Fibroblast of lung (primary cell): ENCODE measurements at places on chromosomes 11 and 22.
A peak's percentile ranks its signal among the peaks of the same experiment; 100 is the strongest.

GRCh38 chr11:78138291-78138690 is 1.1 kb downstream of the ALG8 start:
- DNase-seq = no peak

GRCh38 chr11:74412733-74413359 is 14.6 kb upstream of the PGM2L1 start:
- DNase-seq = no peak

DNA sequence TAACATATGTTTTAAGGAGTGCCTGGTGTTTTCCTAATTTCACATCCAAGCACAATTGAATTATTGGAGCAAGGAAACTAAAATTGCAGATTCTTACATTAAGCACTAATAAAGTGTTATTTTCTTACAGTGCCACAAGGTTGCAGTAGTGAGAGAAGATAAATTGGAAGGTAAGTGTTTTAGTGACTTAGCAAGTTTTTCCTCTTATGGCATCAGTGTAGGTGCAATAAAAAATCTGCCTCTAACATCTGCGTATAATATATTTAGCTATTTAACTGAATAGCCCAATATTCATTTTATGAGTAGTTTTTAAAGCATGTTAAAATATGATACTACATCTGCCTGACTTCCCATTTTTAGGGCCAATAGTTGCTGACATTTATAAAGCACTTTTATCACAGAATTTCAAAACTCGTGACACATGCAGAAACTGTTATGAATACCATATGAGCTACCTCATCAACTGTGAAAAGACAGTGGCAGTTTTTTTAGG is 19.0 kb downstream of the POLD3 start:
- DNase-seq = peak; percentile 70

GRCh38 chr11:119298726-119299125 is 18.2 kb downstream of the MCAM start:
- peak; percentile 36 for DNase-seq

DNA sequence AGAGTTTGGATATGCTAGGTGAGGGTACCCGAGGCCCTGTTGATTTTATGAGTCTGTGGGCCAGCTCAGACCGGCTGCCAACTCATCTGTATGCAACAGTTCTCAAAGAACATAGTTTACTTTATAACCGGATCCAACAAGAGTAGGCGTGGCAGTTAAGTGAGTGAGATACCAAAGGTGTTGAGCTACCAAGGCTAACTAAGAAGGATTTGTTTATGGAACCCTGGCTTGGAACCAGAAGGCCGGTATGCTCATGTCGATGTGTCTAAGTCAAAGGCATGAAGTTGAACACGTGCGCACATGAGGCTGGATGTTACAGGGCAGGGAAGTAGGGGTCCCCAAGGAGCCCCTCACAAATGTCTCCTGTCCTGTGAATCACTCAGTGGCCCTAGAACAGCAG is at the start of gene KCNJ1:
Gene KCNJ1, minus strand, starts transcription at position 20 of the 400 bp plus-strand sequence. CDS start 27,053 bp downstream, outside the sequence.
- DNase-seq = no peak

- DNase-seq = no peak
Measured at GRCh38 chr22:27874185-27874584, 44.9 kb downstream of the PITPNB start.

GRCh38 chr11:9905960-9906791 is 242.3 kb downstream of the SWAP70 start:
- DNase-seq = peak; percentile 61

GRCh38 chr11:60988658-60989057 is 17.2 kb downstream of the CD6 start:
- no peak for DNase-seq

DNA sequence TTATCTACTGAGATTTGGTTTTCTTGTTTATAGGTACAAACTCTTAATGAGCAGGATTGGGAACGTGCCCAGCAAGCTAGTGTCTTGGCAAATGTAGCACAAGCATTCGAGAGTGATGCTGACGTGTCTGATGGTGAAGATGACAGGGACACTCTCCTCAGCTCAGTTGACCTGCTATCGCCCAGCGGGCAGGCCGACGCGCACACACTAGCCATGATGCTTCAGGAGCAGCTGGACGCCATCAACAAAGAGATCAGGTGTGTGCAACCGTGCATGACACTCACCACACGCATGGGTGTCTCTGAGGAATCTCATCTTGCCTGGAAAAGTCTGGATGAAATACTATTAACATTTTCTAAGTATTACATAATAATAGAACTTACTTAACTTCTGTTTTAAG is 54.7 kb upstream of the CTTN start:
- no peak for DNase-seq

DNA sequence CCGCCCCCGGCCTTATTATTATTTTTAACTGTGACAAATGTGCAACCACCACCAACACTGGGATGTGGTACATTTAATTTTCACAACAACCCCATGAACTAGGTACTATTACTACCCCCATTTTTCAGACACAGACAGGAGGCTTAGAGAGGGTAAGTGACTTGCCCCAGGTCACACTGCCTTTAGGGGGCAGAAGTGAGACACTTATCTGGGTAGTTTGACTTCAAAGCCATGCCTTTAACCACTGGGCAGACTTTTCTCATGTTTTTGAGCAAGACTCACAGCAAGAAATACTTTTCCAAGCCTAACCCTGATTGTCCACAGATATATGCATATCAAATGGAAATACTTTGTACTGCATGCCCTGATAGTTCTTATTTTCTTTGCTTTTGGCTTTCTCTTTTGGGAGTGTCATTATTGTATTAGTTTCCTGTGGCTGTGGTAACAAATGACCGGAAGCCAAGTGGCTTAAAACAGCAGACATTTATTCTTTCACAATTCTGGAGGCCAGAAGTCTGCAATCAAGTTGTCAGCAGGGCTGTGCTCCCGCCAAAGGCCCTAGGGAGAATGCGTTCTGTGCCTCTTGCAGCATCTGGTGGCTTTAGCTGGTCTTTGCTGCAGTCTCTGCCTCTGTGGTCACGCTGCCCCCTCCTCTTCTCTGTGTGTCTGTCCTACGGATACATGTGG is 110.8 kb downstream of the GRIK4 start:
- DNase-seq = peak; percentile 28

DNA sequence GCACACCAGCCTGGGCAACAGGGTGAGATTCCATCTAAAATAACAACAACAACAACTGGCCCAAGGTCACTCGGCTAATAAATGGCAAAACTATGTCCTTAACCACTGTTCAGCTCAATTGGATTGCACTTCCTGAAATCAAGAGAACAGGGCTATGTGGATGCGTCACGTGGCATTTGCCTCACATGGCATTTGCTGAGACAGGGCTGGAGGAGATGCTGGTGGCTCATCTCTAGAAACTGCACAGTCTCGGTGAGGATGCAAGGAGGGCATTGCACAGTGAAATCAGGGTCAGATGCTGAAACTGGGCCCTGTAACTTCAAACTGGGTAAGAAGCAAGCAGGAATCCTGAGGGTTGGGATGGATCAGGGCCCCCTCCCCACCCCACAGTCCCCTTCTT is 171.9 kb downstream of the BUD13 start:
- no peak for DNase-seq

DNA sequence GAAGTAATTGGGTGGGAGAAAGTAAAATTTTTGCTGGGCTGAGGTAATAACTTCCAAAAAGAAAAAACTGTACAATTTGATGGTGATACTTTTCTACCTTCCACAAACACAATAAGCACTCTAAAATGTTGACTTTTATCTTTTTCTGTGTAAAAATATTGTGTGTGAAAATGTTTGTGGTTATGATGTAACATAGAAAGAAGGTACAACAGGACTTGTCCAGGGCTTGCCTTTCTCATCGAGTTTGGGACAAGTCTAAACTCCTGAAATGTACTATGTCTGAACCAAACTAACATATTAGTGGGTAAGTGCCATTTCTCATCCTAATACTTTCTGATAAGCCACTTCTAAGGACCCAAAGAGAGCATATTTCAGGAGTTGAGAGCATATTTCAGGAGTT is 174.2 kb upstream of the PDGFD start:
- DNase-seq = peak; percentile 75

DNA sequence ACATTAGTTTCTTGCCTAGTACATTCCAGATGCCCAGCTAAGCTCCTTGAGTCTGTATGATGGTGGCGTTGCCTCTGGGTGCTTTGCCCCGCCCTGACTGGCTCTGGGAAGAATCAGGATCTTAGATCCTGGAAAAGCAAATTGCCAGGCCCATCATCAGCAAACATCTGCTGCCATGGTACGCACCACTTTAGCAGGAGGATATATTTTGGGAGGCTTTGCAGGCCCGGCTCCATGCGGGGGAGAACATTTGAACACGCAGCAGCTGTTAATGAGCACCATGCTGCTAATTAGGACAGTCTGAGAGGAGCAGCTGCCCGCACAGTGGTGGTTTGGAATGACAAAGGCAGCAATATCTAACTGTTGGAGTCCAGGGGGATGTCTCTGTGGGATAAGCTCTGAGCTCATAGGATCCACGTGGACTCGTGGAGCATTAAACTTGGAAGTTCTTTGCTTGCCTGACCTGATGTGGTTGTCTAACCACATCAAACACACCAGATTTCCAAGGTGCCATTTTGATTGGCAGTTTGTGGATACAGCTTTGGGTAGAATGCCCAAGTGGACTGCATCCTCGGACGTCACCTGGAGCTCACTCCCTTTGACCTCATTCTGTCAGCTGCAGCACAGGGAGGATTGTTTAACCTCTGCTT is 217.0 kb upstream of the ZBED5 start:
- DNase-seq = no peak

DNA sequence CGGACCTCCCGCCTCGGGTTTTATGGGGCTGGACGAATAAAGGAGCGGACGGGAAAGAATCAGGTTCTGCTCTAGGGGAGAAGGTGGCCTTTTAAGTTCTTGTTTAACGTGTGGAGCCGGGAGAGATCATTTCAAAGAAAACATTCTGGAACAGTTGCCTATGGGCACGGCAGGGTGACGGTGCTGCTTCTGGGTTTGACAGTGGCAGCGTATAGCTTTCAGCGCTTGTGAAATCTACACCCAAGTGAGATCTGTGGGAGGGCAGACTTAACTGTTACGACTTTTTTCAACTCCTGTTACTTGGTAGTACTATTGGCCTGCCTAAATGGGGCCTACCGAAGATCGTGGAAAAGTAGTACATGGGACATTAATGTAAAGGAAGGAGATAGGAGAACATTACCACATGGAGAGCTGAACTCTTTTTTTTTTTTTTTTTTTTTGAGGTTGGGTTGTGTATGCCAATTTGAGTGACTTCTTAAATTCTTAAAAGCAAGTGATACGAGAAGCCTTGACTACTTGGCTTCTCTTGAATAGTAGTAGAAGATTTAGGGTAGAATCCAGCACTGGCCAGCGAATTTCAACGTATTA is 743 bp downstream of the USP47 start:
- DNase-seq = peak; percentile 84

DNA sequence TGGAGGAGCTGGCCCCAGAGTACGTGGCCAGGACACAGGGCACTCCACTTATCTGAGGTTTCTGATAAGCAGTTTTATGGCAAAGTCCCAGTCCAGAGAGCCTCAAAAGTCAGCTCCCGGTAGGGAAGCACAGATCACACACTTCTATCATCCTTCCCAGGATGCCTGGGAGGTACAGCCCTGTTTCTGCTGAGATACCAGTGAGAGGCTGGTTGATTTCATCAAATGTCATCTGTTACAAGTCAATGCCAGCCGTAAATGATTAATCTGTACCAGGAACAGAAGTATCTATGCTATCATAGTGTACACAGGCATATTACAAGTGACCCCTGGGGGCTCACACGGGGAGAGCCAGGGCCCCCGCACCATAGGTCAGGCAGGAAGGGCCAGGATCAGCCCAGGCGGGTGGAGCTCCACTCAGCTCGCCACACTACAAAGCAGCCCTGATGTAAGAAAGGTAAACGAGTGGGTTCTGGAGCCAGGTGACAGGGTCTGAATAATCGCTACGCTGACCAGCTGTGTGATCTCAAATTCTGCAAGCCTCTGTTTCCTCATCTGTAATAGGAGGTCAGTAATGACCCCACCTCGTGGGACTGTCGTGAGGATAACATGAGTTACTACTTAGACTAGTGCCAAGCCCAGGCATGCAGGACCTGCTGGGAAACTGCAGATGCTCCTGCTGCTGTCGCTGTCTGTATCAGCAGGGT is 17.6 kb downstream of the PLA2G6 start:
- no peak for DNase-seq

- DNase-seq = peak; percentile 57
Measured at GRCh38 chr22:38305471-38306448, 11.5 kb downstream of the CSNK1E start.

GRCh38 chr11:40054631-40055030 is 1404.8 kb downstream of the LRRC4C start:
- DNase-seq = no peak

DNA sequence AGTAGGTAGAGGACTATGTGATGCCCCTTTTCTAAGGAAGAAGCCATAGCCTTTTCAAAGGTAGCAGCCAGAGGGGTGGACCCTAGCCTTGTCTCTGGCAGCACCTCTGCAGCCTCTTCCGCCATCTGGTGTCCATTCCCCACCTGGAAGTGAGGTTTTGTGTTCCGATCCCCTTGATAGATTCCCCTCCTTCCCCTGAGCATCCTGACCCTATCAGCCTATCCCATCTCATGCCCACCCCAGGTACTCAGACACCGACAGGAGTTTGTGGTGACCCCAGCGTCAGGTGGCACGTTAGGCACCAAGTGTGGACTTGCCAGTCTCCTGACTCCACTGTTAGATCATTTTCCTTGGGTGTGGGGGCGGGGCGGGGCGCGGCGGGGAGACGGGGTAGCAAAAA is 398 bp upstream of the FAM89B start:
- peak; percentile 48 for DNase-seq

GRCh38 chr11:117588166-117588810 is 208.7 kb downstream of the DSCAML1 start:
- DNase-seq = no peak

- DNase-seq = no peak
Measured at GRCh38 chr11:1032310-1032891, 4.1 kb downstream of the MUC6 start.

GRCh38 chr11:111259896-111260295 is 14.4 kb downstream of the POU2AF2 start:
- no peak for DNase-seq

GRCh38 chr11:72924568-72925190 is 110.5 kb downstream of the ATG16L2 start:
- DNase-seq = peak; percentile 33

GRCh38 chr11:96095884-96096303 is 172.0 kb upstream of the MTMR2 start:
- no peak for DNase-seq
